Panc1 (cell line): ENCODE measurements at places on chromosomes 13 and 19.
A peak's percentile ranks its signal among the peaks of the same experiment; 100 is the strongest.

- DNase-seq, result no peak
Measured at GRCh38 chr13:77529501-77529840, 6.0 kb upstream of the SCEL start.

DNA sequence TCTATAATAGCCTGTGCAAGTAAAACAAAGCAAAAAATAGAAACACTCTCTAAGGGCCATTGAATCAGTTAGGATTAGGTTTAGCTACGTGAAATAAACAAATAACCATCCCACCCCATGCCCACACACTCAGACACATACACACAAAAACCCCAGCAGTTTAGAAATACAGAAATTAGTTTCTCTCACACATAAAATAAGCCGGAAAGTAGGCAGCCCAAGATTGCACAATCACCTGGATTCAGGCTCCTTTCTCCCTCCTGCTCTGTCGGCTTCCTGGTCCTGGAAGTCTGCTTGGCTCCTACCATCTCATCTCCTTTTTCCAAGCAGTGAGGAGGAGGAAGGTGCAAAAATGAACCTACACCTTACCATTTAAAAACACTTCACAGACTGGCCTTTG, 22.6 kb upstream of the USP12 start:
- DNase-seq, result no peak

- DNase-seq, result no peak
Measured at GRCh38 chr13:24748061-24748400, 15.9 kb upstream of the RNF17 start.

DNA sequence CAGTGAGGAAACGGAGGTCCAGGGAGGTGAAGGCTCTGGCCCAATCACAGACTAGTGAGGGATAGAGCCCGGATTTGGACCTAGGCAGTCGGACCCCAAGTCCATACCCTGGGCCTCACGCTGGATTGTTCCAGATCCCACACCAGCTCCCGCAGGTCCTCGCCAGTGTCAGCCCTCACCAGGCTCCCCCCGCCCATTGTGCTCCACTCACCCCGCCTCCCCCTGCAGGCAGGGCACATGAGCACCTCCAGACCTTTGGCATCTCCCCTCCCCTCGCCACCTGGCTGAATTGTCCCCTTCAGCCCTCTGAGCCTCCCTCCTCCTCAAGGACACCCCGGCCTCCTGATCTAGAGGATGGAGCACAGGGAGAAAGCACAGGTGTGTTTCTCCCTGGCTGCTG, 152.4 kb downstream of the KATNAL1 start:
- no peak for DNase-seq

- DNase-seq, result no peak
Measured at GRCh38 chr19:58407658-58408151, 744 bp upstream of the ZNF584 start.

DNA sequence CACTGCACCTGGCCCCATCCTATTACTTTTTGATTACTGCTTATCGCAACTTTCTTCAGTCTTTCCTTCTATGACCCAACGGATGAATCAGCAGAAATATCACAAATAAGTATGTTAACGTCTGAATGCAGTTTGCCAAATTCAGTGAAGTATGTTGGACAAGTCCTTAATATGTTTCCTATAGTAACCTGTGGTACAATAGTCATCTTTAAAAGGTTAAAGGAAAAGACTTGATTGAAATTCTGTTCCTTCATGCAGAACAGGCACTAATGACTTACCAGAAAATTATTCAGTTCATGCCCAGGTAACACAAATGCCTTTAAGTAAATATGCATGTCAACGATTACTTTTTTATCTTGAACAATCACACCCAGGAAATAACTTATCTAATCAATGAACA, 242.6 kb downstream of the KCTD12 start:
- DNase-seq, result no peak

DNA sequence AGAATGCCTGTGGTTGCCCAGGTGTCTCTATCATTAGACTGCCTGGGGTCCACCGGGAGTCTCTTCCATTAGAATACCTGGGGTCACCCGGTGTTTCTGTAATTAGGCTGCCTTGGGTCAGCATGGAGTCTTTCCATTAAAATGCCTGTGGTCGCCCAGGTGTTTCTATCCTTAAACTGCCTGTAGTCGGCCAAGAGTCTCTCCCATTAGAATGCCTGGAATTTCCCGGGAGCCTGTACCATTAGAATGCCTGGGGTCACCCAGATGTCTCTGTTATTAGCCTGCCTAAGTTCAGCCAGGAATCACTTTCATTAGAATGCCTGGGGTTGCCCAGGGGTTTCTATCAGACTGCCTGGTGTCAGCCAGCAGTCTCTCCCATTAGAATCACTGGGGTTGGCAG, 1492.8 kb downstream of the UQCRFS1 start:
- no peak for DNase-seq

- DNase-seq, result no peak
Measured at GRCh38 chr13:50914176-50914700, 4.6 kb downstream of the RNASEH2B start.

DNA sequence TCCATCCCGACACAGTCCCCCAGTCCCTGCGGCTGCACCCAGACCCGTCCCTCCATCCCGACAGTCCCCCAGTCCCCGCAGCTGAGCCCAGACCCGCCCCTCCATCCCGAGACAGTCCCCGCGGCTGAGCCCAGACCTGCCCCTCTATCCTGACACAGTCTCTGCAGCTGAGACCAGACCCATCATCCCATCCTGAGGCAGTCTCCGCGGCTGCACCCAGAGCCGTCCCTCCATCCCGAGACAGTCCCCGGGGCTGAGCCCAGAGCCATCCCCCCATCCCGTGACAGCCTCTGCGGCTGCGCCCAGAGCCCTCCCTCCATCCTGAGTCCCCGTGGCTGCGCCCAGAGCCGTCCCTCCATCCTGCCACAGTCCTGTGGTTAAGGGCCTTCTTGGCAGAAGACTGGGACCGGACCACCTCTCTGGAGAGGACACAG, 28.8 kb upstream of the TMEM255B start:
- DNase-seq, result no peak

DNA sequence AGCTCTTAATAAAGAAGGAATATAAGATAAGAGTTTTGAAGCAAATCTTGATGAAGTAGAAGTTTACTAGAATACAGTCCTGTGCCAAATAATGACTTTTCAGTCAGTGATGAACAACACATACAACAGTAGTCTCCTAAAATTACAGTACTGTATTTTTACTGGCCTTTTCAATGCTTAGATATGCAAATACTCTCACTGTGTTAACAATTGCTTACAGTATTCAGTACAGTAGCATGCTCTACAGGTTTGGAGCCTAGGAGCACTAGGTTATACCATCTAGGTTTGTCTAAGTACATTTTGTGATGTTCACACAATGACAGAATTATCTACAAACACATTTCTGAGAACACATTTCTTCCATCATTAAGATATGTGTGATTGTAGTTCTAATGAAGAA, 316.7 kb upstream of the KLHL1 start:
- no peak for DNase-seq

- DNase-seq, result peak; percentile 65
Measured at GRCh38 chr19:36115453-36116343, at the start of gene TBCB. TSS of gene TBCB (plus strand) at chr19:36115468. CDS start at chr19:36115561, 93 bp downstream.

- no peak for DNase-seq
Measured at GRCh38 chr13:27270594-27271520, at the start of gene RASL11A. TSS of gene RASL11A (plus strand) at chr13:27270830. CDS start at chr13:27270945, 115 bp downstream.

- DNase-seq, result no peak
Measured at GRCh38 chr19:7113233-7113632, 43.7 kb downstream of the ZNF557 start.

GRCh38 chr19:29711584-29712132, 3.4 kb downstream of the C19orf12 start:
- DNase-seq, result no peak

DNA sequence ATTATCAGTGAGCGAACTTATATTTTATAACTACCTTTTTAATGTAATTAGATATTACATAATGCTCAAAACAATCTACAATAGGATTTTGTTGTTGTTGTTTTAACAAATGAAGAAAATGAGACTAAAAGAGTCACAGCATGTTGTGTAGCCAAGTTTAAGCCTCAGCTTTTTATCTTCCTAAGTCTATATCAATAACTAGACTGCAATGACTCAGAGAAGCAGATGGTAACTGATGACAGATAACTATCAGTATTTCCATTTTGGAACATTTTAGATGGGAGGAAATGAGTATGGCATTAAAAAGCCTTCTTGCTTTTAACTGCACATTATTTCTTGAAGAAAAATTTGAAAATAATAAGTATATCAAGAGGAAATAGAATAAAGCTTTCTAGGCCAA, 825.2 kb downstream of the SLITRK1 start:
- DNase-seq, result no peak

DNA sequence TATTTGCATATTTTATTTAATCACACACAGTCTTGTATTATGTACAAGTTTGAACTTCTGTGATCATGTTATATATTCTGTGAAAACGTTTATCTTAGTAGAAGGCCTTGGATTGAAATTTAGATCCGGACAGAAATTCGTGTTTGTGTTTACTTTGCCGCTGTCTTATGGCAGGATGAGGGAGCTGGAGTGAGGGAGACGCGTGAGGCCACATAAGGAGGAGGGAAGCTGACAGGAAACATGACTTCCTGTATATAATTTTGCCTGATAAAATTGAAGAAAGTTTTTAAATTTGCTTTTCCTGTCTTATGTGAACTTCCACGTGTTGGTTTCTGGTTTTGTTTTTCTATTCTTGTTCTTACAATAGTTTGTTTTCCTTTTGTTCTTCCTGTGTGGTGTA, 200.2 kb downstream of the MTUS2 start:
- no peak for DNase-seq

DNA sequence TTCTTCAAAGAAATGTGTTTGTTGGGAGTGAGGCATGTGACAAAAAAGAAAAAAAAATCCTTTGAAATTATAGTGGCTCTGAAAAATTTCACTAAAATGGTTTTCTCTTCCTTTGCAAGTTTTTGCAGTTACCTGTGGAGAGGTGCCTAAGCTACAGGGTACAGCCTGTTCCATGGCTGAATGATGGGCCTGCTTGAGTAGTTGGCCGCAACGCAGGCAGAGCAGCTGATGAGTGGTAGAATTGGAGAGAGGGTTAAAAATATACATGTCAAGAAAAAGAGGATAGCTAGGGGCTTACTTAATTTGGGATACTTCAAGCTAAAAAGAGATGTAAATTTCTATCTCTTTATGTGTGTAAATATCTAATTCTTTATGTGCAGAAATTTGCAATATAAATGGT, 629.1 kb upstream of the SLC10A2 start:
- DNase-seq, result no peak

- no peak for DNase-seq
Measured at GRCh38 chr19:16608290-16608739, 19.7 kb downstream of the MED26 start.

DNA sequence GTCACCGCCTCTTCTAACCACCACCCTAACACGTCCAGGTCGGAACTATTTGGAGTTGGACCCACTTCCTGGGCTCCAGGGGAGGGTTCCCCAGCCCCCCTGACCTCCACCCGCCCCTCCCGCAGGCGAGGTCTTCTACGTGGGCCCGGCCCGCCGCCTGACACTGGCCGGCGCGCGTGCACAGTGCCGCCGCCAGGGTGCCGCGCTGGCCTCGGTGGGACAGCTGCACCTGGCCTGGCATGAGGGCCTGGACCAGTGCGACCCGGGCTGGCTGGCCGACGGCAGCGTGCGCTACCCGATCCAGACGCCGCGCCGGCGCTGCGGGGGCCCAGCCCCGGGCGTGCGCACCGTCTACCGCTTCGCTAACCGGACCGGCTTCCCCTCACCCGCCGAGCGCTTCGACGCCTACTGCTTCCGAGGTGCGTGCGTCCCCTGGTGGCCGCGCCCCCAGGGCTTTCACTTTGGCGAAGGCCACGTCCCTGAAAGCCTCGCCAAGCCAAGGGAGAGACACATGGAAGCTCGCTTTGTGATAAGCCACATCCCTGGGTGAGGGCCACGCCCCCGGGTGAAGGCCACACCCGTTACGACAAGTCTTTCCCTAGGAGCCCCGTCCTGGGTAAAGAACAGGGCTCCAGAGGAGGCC, 13.2 kb downstream of the NCAN start:
- no peak for DNase-seq

DNA sequence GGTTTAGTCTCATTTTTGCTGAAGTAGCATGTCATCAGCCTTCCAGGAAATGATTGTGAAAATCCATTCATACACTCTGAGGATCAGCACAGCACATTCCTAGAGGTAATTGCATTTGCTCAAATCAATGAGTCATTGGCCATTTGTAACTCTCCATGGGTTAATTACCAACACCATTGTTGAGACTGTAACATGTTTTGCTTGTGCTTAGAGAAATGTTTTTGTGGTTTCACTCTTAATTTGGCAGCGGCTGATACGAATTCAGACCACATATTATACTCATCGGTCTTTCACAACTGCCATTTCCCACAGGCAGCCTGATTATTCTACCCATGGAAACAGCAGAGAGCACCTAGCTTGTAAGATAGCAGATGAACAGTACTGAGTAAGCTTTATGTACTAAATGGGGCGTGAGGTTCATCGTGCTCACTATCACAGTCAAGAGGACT, 110.3 kb downstream of the NHLRC3 start:
- DNase-seq, result no peak

- no peak for DNase-seq
Measured at GRCh38 chr19:1931445-1931844, 9.5 kb upstream of the CSNK1G2 start.

DNA sequence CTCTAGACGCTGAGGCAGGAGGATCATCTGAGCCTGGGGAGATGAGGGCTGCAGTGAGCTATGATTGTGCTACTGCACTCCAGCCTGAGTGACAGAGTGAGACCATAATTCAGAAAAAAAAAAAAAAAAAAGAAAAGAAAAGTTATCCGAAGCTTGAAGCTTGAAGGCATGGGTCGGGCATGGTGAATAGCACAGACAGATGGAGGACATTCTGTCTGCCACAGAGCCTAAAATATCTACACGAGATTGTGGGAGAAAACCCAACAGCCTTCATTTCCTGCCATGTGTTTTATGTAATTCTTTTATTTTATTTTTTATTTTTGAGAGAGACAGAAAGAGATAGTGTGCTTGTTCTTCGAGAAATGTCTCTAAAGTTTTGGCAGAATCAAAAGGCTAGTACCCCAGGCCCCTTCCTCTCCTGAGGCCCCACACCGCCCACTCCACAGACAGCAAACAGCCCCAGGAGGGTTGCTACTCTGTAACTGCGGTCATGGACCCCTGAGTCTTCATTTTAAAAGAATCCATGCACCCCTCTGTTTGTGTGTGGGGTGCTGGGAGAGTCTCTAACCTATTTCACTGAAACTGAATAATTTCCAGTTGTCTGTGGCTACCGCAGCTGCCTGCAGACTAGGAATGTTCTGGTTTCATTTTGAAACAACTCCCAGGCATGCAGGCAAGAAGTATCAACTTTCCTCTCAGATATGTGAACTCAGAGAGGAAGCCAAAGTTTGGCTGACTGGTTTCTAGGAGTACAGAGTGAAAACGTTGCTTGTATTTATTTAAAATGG, 38.4 kb upstream of the RCBTB2 start:
- DNase-seq, result no peak

DNA sequence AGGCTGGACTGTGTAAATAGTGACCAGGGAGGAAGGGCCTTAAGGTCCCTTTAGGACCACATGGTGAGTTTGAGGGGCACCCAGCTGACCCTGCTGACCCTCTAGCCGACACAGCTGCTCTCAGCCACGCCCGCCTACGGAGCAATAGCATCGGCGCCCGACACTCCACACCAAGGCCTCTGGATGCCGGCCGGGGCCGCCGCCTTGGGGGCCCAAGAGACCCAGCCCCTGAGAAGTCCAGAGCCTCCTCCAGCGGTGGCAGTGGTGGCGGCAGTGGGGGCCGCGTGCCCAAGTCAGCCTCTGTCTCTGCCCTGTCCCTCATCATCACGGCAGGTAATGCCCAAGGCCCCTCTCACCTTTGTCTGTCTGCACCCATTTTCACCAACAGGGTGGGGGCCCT, 8.6 kb upstream of the PIK3R2 start:
- no peak for DNase-seq

- DNase-seq, result no peak
Measured at GRCh38 chr19:19816679-19817078, 4.9 kb downstream of the ZNF506 start.
